ENCODE measurements at places on chromosomes 7 and 10. TPM values are rescaled to one million over a fixed set of nuclear protein-coding genes. Genes with fewer than 3 reads are reported as not detected.
A peak's percentile ranks its signal among the peaks of the same experiment; 100 is the strongest.

- DNase-seq: no peak
Observed at GRCh38 chr10:1418031-1418550, 319.2 kb downstream of the ADARB2 start.

DNA sequence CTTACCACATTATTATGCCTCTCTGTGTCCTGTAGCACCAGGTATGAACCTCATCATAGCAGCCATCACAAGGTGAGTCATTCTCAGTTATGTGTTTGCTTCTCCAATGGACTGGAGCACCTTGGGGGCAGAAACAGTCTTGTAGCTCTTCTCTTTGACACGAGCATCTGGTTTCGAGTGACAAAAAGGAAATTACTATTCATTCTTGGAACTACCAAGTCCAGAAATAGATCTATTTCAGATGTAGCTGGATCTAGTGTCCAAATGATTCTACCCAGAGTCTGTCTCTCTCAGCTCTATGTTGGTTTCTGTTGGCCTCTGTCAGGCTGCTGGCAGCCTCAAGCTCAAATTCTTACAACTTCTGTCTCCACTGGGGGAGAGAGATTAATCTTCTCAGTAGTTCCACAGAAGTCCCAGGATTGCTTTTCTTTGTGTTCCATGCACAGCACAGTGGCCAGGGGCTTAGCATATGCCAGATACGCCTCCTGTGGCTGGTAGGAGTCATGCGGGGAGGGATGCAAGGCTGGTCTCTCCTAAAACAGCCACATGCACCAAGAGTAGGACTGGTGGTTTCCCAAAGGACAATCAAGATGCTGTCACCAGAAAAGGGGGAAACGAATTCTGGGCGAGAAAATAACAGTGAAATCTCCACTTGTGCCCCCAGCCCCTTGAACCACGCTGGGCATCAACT, 37.2 kb upstream of the PAPSS2 start:
- DNase-seq: peak; percentile 51

GRCh38 chr10:120575411-120575810, 118.4 kb downstream of the PLPP4 start:
- DNase-seq: no peak

GRCh38 chr7:137302081-137302480, 41.5 kb downstream of the PTN start:
- no peak for DNase-seq

- DNase-seq: no peak
Observed at GRCh38 chr7:102132209-102132752, 154.4 kb upstream of the SH2B2 start.

DNA sequence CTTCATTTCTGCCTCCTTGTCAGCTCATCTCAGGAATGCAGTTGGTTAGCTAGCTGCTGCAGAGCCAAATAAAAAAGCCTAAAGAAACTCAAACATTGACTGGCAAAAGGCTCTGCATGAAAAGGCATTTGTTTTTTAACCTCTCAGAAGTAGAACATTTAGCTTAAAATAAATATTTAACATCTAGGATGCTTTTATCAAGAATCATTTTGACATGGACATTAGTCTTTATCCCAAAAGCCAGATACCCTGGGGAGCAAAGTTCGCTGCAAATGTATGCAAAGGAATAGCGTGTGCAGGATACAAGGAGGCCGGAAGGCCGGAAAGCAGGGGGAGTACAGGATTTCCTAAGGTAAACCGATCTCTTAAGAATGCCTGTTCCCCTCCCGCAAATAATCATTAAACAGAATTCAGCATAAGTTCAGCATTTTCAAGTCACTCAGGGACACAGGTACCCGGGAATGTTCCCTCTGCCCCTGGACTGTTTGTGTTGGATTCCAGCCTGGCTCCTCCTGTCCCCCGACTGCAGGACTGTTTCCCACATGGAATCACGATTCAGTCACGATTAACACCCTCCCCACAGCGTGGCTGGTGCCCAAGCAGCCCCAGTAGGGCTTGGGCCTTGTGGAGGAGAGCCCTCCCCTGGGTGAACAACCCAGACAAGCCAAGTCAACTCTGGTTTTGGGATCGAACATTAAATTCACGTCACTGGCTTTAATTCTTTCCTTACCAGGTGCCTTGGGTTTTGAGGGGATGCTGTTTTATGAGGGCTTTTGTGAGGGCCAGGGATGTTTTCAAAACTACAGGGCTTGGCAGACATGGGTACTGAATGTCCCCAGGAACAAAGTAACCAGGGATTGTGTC, 97.8 kb downstream of the HIPK2 start:
- no peak for DNase-seq

The DLG5 gene
- polyA plus RNA-seq: 17.2 TPM

The ACTL6B gene
- polyA plus RNA-seq: 0.30 TPM

Measured in muscle of arm (tissue), 14 donors.